WTC11 (cell line): ENCODE measurements at places on chromosomes 6 and 20. TPM values are rescaled to one million over a fixed set of nuclear protein-coding genes. Genes with fewer than 3 reads are reported as not detected.
A peak's percentile ranks its signal among the peaks of the same experiment; 100 is the strongest.

SLC22A2 gene
- 0.44 to 0.96 TPM (median 0.78 TPM) in 3 replicates for total RNA-seq

DNA sequence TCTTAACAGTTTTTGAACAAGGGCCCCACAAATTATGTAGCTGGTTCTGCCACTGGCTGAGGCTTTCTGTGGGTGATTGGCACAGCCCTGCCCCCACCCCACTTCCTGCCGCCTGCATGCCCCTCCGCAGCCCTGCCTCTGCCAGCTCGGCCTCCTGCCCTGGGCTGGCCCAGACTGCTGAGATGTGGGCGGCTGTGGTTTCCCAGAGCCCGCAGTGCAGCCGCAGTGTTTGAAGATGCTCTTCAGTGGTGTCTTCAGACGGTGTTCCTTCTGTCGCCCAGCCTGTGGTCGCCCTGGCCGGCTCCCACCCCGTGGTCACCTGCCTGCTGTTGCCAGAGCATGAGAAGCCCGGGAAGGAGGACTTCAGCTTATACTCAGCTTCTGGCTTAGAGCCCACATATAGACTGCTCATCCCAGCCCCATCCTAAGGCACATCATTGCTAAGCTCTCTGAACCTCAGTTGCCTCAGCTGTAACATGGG, 154.3 kb downstream of the VEGFA start:
- no peak for DNase-seq
- no peaks in the 10 kb centered on the region for H3K36me3 ChIP-seq
- no peaks in the 10 kb centered on the region for H3K27me3 ChIP-seq
- H3K27ac ChIP-seq, result no peak overlapping the region

DNA sequence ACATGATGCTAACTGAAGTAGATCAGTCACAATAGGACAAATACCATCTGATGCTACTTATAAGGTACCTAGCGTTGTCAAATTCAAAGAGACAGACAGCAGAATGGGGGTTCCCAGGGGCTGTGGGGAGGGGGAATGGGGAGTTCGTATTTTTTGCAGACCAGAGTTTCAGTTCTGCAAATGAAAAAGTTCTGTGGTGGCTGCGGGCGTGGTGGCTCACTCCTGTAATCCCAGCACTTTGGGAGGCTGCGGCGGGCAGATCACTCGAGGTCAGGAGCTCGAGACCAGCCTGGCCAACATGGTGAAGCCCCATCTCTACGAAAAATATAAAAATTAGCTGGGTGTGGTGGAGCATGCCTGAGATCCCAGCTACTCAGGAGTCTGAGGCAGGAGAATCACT, 68.1 kb downstream of the SLC22A23 start:
- no peak for DNase-seq
- no peak overlapping the region for H3K4me3 ChIP-seq
- H3K36me3 ChIP-seq, result peaks cover 9% of the 10 kb centered on the region
- H3K4me1 ChIP-seq, result peaks cover 29% of the 10 kb centered on the region
- H3K27me3 ChIP-seq, result no peaks in the 10 kb centered on the region

GRCh38 chr6:44096612-44097011, 30.6 kb downstream of the MRPL14 start:
- H3K4me3 ChIP-seq, result no peak overlapping the region
- H3K4me1 ChIP-seq, result no peaks in the 10 kb centered on the region
- peaks cover 10% of the 10 kb centered on the region; the same call in 1 of the 2 replicates for H3K36me3 ChIP-seq
- no peak overlapping the region for H3K27ac ChIP-seq
- peak; percentile 71 for DNase-seq

DNA sequence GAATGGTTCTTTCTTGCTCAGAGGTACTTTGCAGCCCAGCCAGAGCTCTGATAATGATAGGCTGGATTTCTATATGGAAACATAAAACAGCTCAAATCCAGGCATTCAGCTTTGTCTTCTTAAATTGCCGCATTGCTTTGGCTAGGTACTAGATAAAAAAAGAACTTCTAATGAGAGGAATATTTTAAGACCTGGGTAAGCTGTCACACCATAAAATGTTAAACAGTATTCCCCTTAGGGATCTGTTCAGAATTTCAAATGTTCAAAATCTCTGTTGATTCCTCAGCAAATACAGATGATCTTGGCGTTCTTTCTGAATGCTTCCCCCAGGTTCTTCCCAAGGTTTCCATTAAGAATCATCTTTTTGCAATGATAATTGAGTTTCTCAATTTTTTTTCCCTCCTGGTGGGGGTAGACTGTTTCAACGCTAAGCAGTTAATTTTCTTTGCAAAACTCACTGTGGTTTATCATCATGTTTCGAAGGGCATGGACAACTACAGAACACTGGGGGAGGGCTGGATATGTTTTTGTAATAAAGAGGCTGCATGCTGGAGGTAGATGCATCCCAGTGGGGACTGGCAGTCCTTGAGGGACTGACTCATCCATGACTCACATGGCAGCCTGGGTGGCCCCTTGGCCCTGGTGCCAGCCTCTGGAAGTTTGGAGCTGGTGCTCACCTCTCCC, 31.0 kb downstream of the TIAM2 start:
- H3K27ac ChIP-seq, result peak overlapping the region; percentile 88
- H3K36me3 ChIP-seq, result peaks cover 3% of the 10 kb centered on the region; the same call in 1 of the 2 replicates
- peaks cover 35% of the 10 kb centered on the region for H3K4me1 ChIP-seq
- no peak overlapping the region for H3K4me3 ChIP-seq
- DNase-seq, result no peak

DNA sequence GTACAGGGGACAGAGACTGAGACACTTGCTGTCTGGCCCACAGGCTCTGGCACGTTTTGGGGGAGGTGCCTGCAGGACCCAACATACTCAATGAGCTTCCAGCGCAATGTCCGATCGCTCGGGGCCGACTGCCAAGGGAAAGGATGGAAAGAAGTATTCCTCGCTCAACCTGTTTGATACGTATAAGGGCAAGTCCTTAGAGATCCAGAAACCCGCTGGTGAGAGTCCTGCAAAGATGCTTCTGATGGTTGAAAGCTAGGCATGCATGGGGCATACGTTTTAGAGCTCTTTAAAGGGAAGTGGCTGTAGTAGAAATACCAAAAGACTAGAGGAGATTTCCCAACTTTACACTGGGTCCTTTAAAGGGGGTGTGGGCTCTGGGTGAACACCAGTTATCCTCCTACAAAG, 2.2 kb downstream of the PRRC2A start:
- H3K4me3 ChIP-seq, result peak overlapping the region; percentile 92
- H3K27ac ChIP-seq, result peak overlapping the region; percentile 95
- H3K4me1 ChIP-seq, result peaks cover 13% of the 10 kb centered on the region
- peaks cover 63% of the 10 kb centered on the region for H3K36me3 ChIP-seq
- no peaks in the 10 kb centered on the region; the same call in 1 of the 2 replicates for H3K27me3 ChIP-seq
